ENCODE measurements at places on chromosomes 12 and 14. TPM values are rescaled to one million over a fixed set of nuclear protein-coding genes. Genes with fewer than 3 reads are reported as not detected.

Gene EGLN3
- total RNA-seq: 29.5 TPM

Gene TAS2R43
- total RNA-seq: not detected

Gene EMP1
- total RNA-seq: 1,135 TPM

Gene OR11H6
- total RNA-seq: not detected

Gene ALG10B
- 5.3 TPM for total RNA-seq

Gene TMEM263
- total RNA-seq: 24.6 TPM

Gene KERA
- not detected for total RNA-seq

Gene CLEC2D
- 6.2 TPM for total RNA-seq

Gene KCNK13
- total RNA-seq: 0.15 TPM

Gene RPL6
- total RNA-seq: 778 TPM

Gene KCNH3
- not detected for total RNA-seq

Gene UBR7
- 24.0 TPM for total RNA-seq

Gene CFAP73
- 0.43 TPM for total RNA-seq

Gene MANSC1
- total RNA-seq: 48.0 TPM

Gene NYNRIN
- 13.2 TPM for total RNA-seq

Gene FNTB
- 11.0 TPM for total RNA-seq

Gene KRT6C
- not detected for total RNA-seq

Gene OR4E2
- not detected for total RNA-seq

Gene PLEKHH1
- 54.0 TPM for total RNA-seq

Gene ADAM20
- total RNA-seq: 0.31 TPM

Gene BBOF1
- 4.5 TPM for total RNA-seq

Gene PTHLH
- not detected for total RNA-seq

Gene UNG
- 34.5 TPM for total RNA-seq

Gene SLC5A8
- total RNA-seq: 0.15 TPM

Gene SCNN1A
- total RNA-seq: 459 TPM

Gene INHBC
- not detected for total RNA-seq

Gene SIRT4
- total RNA-seq: 1.2 TPM

Gene LRTM2
- not detected for total RNA-seq

All from left colon (tissue), 2 donors.